ENCODE measurements at places on chromosomes 7 and 10. TPM values are rescaled to one million over a fixed set of nuclear protein-coding genes. Genes with fewer than 3 reads are reported as not detected.

STRIP2 gene
- total RNA-seq = 1.4 TPM

SNX10 gene
- total RNA-seq = not detected

COL13A1 gene
- 33.5 TPM for total RNA-seq

ARMC3 gene
- not detected for total RNA-seq

PEX1 gene
- 9.2 TPM for total RNA-seq

MYOF gene
- 518 TPM for total RNA-seq

ABCB4 gene
- total RNA-seq = 0.06 TPM

SFRP5 gene
- total RNA-seq = not detected

FEZF1 gene
- not detected for total RNA-seq

ANKRD61 gene
- not detected for total RNA-seq

PTN gene
- total RNA-seq = 8.0 TPM

PMS2 gene
- total RNA-seq = 12.8 TPM

CCDC3 gene
- total RNA-seq = 0.05 TPM

All from HFFc6 (cell line).